ENCODE measurements at places on chromosomes 1 and 21.

GRCh38 chr21:44360159-44360558 lies 6.7 kb downstream of the TRPM2 start:
- DNase-seq: no peak

DNA sequence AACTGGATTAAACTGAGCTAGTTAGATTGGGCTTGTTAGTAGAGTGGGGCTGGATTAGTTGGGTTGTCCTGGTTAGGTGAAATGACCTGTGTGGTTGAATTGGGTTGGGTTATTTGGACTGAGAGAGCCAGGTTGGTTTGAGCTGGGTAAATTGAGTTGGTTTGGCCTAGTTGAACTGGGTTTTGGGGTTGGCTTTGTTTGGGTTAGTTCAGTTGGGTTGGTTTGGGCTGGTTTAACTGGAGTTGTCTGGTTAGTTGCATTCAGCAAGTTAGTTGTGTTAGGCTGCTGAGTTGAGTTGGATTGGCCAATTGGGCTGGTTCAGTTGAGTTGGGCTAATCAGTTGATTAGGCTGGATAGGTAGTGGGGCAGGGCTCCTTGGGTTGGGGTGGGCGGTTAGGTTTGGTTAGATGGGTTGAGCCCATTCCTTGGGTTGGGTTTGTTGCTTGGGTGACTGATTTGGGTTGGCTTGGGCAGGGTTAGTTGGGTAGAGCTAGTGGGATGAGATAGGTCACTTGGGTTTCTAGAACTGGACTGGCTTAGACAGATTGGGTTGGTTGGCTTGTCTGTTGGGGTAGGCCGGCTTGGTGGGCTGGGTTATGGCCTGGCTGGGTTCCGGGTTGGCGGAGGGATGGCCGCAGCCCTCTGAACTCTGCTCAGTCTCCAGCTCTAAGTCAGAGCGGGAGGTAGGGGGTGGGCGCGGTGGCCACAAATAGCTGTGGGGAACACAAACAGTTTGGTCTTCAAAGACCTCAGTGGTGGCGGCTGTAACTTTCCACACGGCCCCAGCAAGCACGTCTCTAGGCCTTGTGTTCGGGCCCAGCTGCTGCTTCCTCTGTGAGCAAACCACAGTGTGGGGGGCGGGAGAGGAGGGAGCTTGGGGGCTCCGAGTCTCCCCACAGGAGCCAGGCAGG lies 67.2 kb upstream of the RUNX3 start:
- DNase-seq: no peak

- DNase-seq: no peak
Observed at GRCh38 chr1:38958967-38959366, 17.3 kb upstream of the RHBDL2 start.

GRCh38 chr1:37001703-37002102 lies 32.6 kb downstream of the GRIK3 start:
- DNase-seq: no peak

DNA sequence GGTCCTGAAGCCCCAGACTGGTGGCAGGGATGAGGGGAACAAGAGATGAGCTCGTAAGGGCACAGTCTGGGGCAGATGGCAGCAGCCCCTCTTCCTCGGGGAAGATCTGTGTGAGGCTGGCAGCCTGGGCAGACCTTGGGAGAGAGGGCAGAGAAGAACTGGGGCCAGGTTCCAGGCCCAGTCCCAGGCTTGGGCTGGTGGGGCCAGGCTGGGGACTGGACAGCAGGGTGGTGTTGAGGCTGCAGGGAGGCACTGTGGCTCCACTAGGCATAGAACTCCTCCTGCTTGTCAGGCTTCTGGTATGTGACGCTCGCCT lies 35.7 kb downstream of the SDC3 start:
- no peak for DNase-seq

DNA sequence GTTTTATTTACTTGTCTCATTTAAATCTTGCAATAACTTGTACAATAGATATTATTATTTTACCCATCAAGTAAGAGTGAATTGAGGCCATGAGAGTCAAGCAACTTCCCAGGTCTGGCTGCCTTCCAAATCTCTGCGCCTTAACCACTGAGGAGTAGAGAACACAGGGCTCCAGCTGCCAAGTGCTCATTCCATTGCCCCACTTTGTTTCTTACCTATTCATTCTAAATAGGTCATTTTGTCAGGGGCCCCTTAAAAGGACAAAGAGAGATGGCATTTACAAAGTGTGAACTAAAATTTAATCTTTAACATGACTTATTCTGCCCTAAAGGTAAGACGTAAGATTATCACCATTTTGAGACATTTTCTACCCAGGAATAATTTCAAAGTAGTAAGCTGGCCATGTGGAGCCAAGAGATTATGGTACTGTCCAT lies 3.5 kb downstream of the PPP1R15B start:
- DNase-seq: peak; percentile 73

GRCh38 chr1:7104339-7104738 lies 319.1 kb downstream of the CAMTA1 start:
- no peak for DNase-seq

- no peak for DNase-seq
Observed at GRCh38 chr1:222239130-222239529, 308.8 kb downstream of the HHIPL2 start.

DNA sequence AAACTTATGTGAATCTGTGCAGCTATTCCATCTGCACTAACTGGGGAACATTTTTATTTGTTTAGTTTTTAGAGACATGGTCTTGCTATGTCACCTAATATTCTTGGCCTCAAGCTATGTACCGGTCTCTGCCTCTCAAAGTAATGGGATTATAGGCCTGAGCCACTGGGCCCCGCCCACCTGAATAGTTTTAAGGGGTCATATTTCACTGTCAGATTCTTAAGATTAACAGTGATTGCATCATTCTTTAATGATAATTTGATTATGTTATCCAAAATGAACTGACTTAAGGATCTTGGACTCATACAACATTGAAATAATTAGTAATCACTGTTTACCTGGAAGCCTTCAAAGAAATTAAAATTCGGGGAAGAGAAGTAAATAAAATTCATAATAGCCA lies 12.6 kb upstream of the KLF18 start:
- no peak for DNase-seq

- no peak for DNase-seq
Observed at GRCh38 chr1:53584777-53585107, 125.5 kb downstream of the DMRTB1 start.

- no peak for DNase-seq
Observed at GRCh38 chr21:21387916-21388315, 389.7 kb downstream of the NCAM2 start.

GRCh38 chr21:22691658-22692057 lies 1693.4 kb downstream of the NCAM2 start:
- DNase-seq: no peak

GRCh38 chr21:28675331-28676041 lies 317.2 kb downstream of the LTN1 start:
- DNase-seq: no peak

DNA sequence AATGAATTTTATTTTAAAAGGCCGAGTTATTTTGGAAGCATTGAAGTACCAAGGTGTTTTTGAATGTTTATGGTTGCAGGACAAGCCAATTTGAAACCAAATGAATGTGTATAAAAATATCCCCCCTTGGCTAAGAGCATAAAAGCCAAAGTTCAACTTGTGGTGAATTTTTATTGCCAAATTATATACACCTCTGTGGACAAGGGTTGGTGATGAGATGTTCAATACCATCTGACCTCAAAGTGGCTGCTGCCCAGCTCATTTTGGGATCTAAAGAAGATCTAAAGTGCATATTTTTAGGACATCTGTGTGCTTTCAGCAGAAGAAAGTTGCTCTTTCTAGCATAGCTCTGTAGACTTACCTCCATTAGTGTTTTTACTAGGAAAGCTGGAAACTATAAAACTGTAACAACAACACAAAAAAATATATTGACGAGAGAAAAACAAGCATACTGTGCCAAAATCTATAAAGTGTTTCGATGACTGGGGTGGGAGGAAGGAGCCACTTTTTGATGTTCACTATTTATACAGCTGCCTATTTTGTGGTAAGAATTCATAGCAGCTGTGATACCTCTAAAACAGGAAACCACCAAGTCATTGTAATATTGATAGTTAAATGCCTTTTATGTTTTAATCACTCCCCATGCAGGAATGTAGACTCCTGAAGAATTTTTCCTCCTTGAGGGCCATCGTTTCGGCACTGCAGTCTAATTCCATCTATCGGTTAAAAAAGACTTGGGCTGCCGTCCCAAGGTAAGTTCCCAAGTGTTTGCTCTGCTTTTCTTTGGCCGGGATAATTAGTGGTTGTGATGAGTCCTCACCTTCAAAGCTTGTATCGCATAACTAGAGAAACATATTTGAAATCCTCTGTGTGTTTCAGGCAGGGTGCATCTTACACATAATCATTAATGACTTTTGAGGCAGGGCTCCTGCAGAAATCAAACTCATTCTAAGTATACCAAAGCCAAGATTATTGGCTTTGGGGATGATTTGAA lies 83.2 kb downstream of the RGL1 start:
- DNase-seq: no peak

- no peak for DNase-seq
Observed at GRCh38 chr1:50827546-50827945, 132.5 kb downstream of the FAF1 start.

DNA sequence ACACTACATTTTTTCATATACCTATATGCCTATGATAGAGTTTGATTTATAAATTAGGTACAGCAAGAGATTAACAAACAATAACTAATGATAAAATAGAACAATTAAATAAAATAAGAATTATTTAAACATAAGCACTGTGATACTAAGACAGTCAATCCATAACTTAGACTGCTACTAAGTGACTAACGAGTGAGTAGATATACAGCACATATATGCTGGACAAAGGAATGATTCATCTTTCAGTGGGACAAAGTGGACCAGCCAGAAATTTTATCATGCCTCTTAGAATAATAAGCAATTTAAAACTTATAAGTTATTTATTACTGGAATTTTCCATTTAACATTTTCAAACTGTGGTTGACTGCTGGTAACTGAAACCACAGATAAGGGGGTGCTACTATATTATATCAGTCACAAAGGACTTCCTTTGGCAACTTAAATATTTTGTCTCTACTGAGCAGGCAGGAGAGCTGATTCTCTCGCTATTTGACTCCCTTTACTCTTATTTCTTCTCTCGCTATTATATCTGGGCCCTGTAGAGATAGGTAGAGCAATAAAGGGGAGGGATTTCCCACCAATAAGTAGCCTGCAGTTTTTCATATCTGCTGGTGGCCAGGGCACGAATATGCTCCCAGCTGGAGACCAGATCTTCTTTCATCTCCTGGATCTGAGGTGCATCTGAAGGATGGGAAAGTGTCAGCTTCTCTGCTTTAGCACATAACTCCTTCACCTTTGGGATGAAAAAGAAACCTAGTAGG lies 10.8 kb downstream of the SPTA1 start:
- no peak for DNase-seq

GRCh38 chr1:42938645-42939615 lies 19.7 kb downstream of the SLC2A1 start:
- peak; percentile 57 for DNase-seq

DNA sequence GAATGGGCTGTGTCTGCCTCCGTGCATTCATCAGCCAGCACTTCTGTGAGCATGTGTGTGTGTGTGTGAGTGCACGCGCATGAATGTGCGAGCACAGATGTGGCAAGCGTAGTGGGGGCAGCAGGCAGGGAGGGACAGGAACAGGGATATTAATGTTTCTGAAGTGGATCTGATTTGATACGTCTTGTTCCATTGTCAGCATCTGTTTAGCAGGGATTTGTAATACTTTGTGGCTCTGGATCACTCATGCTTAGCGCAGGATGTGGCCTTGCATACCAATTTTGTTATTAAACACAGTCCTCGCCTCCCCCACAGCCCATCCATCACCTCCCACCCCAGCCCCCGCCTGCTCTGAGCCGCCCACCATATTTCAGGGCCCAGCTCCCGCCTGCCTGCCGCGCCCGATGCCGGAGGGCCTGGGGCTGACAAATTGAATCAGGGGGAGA lies 52.4 kb downstream of the TMEM53 start:
- DNase-seq: no peak

- no peak for DNase-seq
Observed at GRCh38 chr1:222971146-222971545, 156.3 kb downstream of the DISP1 start.

GRCh38 chr21:16800536-16801275 lies 712.1 kb upstream of the CXADR start:
- no peak for DNase-seq

DNA sequence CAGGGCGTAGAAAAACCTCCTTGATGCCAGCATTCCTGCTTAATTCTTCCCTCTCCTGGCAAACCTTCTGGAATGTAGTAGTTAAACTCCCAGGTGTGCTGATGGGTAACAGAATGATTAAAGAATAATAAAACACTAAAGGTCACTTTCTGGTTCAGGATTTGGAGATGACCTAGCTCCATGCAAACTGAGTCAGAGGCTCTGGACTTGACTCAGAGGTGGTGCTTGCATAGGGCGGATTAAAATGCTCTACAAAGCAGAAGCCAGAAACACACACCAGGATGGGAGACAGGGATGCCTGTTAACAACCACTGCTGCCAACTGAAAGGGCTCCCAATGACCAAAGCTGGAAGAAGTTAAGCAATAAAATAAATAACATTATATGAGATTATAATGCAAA lies 41.5 kb downstream of the KRTAP19-8 start:
- no peak for DNase-seq

DNA sequence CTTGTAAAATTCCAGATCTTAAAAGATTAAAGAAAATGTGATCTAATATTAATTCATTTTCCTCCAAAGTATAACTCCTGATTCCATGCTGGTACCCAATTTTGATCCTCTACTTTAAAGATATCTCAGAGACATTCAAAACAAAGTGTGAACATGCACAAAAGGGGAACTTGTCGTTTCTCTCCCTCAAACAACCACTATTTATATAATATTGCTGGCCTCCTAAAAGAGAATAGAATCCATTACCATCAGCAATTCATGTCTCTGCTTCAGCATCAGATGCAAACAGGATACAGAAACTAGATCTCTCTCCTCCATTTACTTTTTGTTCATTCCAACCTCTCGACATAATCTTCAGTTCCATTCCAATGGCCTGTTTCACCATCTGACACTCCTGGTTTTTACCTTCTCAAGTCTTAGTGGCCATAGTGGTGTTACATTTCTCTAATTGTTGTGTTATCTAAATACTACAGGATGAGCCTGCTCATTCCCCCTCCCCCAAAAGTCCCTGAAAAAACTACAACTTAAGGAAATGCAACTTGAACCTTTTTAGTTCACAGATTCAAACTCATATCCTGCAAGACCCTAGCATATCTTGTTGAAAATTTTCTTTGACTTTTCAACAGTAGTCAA lies 4.1 kb downstream of the NRIP1 start:
- DNase-seq: no peak

GRCh38 chr1:77678660-77679610 lies 3.5 kb downstream of the ZZZ3 start:
- no peak for DNase-seq

- no peak for DNase-seq
Observed at GRCh38 chr1:6121651-6122370, 58.3 kb downstream of the CHD5 start.

DNA sequence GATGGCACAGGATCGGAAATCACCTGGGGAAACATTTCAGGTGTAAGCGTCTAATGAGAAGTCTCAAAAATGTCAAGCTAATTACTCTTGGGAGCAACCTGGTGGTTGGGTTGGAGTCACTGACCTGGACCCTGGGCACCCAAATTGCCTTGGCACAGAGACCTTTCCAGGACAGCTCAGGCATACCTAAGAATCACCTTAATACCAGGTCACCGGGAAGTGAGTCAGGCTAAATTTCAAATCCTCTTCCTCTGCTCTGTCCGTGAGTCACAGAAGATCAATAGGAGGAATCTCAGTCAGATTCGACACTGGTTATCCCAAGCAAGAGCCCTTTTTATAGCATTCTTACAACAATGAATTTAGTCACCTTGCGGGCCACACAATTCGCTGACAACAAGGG lies 179.6 kb upstream of the CAMK1G start:
- DNase-seq: no peak
